ENCODE measurements at places on chromosomes 2 and 18. TPM values are rescaled to one million over a fixed set of nuclear protein-coding genes. Genes with fewer than 3 reads are reported as not detected.

DNA sequence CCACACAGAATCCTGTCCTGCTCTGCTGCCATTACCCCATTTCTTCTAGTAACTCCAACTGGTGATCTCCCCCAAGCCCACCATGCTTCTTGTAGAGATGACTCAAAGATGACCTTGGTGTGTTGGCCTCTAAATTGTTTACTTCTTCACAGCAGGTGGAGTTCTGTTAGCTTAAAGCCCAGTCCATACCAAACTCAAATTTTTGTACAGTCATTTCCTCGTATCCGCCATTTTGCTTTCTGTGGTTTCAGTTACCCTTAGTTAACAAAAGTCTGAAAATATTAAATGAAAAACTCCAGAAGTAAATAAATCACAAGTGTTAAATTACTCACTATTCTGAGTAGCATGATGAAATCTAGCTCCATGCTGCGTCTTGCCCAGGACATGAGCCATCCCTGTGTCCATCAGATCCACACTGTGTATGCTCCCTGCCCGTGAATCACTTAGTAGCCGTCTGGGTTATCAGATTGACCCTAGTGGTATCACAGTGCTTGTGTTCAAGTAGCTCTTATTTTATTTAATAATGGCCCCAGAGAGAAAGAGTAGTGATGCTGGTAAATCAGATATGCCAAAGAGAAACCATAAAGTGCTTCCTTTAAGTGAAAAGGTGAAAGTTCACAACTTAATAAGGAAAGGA lies 133.3 kb upstream of the NOL4 start:
- DNase-seq = no peak

DNA sequence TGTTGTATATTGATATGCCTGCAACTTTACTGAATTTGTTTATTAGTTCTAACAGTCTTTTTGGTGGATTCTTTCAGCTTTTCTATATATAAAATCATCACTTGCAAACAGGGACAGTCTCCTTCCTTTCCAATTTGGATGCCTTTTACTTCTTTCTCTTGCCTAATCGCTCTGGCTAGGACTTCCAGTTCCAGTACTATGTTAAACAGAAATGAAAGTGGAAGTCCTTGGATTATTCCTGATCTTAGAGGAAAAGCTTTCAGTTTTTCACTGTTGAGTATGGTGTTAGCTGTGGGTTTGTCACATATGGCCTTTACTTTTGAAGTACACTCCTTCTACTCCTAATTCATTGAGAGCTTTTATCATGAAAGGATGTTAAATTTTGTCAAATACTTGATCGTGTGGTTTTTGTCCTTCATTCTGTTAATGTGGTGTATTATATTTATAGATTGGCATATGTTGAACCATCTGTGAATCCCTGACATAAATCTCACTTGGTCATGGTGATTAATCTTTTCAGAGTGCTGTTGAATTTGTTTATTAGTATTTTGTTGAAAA lies 52.9 kb downstream of the REL start:
- no peak for DNase-seq

DNA sequence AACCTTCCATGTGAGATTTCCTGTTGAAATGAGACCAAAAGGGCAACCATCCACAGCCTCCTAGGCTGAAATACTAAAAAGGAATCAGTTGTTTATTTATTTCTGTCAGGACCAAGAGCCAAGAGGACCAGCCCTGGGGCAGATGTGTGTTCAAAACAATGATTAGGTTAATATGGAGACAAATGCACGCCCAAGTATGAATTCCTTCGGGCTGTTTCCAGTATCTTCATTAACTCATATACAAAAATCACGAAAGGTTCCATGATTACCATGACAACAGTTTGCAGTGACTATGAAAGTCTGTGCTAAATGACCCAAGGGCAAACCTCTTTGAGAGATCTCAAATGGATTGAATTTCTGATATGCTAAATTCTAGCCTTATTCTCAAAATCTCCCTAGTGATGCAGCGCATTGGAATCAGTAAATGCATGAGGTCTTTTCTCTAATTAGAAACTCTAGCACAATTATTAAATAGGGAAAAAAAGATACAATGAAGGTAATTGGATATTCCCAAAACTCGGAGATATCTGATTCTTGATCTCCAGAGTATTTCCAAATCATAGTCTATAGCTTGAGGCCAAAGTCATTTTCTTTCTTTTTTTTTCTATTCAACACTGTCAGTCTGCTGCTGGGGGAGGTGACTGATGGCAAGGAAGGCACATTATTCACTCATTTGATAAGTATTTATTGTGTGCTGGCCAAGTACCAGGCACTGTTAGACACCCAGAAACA lies 35.6 kb downstream of the VIT start:
- no peak for DNase-seq

- no peak for DNase-seq
Observed at GRCh38 chr18:68041327-68041726, 524.8 kb upstream of the DSEL start.

ALLC gene
- not detected for polyA plus RNA-seq

RAD51AP2 gene
- not detected for polyA plus RNA-seq

RTKN gene
- 0.54 TPM for polyA plus RNA-seq

All from naive thymus-derived CD8-positive, alpha-beta T cell (primary cell).